ENCODE measurements at places on chromosomes 5 and 9. TPM values are rescaled to one million over a fixed set of nuclear protein-coding genes. Genes with fewer than 3 reads are reported as not detected.

DNA sequence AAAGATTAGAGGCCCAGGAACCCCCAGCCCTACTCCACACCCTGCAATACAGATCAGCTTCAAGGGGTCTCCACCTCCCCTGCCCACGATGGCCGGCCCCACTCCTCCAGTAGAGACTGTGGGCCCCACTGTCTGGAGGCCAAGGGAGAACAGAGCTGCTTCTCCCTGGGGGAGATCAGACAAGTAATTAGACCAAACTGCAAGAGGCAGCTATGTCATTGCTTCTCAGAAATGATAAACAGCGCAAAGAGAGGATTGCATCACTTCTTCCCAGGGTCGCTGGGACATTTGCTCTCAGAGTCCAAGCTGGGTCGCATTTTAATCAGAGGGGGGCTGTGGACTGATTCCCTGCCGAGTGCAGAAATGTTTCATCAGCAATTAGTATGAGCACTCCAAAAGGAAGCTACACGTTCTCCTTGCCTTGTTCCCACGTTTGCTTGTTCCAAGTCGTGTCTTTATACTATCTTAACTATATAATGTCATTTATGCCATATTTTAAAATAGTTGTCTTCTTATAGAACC, 59.9 kb downstream of the ROPN1L start:
- ATAC-seq = no peak

SNCAIP gene
- total RNA-seq = 2.3 TPM

SLC34A1 gene
- 0.60 TPM for total RNA-seq

ENTPD8 gene
- not detected for total RNA-seq

TTF1 gene
- 6.9 TPM for total RNA-seq

- ATAC-seq = no peak
These were observed 355.3 kb downstream of the BNC2 start for GRCh38 chr9:16515207-16515606.

DNA sequence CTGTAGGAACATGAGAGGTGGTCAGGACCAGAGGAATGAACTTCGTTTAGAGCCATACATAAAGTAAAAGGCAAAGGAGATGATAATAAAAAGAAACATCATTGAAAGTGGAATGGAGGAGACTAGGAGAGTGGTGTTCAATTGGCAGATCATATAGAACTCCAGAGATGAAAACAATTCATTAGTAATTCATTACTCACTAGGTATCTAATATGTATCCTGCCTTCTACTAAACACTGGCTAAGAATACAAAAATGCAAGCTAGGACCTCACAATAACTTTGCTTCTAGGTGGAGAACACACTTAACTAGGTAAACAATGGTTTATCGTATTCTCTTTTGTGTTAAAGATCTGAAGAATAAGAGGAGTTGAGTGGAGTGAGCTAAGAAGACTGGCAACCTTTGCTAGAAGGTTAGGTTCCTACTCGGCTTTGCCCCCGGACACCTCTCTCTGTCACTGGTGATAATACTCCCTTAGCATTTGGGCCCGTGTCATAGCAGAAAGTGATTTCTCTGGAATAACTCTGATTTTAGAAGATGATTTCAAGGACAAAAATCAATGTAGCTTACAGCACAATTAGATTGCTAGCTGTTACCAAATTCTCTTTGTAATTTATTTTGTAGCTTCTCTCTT, 88.6 kb upstream of the IFNE start:
- ATAC-seq = peak; percentile 28

- ATAC-seq = no peak
These were observed 20.6 kb downstream of the PGGT1B start for GRCh38 chr5:115241881-115242642.

GRCh38 chr5:180155365-180155926, 53.6 kb downstream of the RASGEF1C start:
- ATAC-seq = no peak

TNPO1 gene
- 58.7 TPM for total RNA-seq

ST8SIA4 gene
- 1.4 TPM for total RNA-seq

FSD1L gene
- 2.3 TPM for total RNA-seq

PCDHB10 gene
- total RNA-seq = 0.80 TPM

GRCh38 chr5:169561893-169562292, 21.7 kb upstream of the SPDL1 start:
- no peak for ATAC-seq

RBM22 gene
- 24.4 TPM for total RNA-seq

DNA sequence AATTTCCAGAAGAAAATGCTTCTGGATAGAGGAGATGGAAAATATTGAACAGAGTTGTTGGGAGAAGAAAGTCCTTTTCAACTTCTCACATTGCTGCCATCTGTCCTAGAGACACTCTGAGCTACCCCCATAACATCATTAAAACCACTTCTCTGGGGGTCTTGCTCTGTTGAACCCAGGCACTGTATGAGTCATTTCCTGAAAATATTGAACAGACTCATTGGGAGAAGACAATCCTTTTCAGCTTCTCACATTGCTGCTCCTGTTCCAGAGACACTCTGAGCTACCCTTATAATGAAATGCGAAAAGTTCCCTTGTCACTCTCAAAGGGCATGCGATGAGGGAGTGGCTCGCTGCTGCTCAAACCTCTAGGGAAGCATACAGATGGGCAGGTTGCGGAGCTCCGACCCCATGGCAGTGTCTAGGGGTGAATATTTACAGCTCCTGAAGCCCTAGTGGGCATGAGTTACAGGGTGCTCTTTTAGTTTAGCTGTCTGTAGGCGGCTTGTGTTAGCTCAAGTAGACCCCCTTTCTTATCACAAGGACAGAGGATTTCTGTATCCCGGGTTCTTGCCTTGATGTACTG, 90.7 kb downstream of the CDKN2A start:
- ATAC-seq = no peak

- ATAC-seq = peak; percentile 53
These were observed 984 bp downstream of the STXBP1 start for GRCh38 chr9:127612939-127613582.

CAMSAP1 gene
- total RNA-seq = 52.7 TPM

DNA sequence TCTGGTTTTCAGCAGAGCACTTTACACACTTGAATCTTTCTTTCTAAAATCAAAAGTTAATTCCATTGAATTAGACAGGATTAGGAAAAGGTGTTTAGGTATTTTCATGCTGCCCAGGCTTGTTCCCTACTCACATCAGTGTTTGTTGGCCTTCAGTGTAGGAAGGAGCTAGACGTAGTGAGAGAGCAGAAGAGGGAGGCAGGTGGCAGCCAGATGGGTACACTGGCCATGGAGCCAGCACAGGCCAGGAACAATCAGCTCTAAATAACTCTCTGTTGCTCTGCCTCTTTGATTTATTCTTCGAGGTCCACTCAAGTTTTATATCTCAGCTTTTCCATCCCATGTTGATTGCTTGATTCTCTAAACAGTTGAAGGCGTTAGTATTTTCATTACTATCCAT, 529.6 kb downstream of the PSAT1 start:
- no peak for ATAC-seq

ZFP2 gene
- total RNA-seq = 0.08 TPM
